ENCODE measurements at places on chromosomes 5 and 9.
A peak's percentile ranks its signal among the peaks of the same experiment; 100 is the strongest.

- no peak for DNase-seq
Measured at GRCh38 chr5:154410786-154411185, 35.0 kb upstream of the SAP30L start.

DNA sequence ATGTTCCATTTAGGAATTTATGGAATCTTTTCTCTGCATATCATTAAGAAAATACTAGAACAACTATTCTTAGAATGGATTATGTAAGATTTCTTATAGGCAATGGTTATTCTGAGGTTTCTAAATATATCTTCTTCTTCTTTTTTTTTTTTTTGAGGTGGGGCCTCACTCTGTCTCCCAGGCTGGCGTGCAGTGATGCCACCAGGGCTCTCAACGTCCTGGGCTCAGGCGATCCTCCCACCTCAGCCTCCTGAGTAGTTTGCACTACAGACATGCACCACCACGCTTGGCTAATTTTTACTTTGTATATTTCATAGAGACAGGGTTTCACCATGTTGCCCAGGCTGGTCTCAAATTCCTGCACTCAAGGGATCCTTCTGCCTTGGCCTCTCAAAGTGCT lies 137.2 kb downstream of the SREK1 start:
- no peak for DNase-seq

GRCh38 chr5:39405083-39405843 lies 19.5 kb downstream of the DAB2 start:
- no peak for DNase-seq

- peak; percentile 51 for DNase-seq
Measured at GRCh38 chr9:75265525-75265972, 177.2 kb downstream of the OSTF1 start.

- DNase-seq: no peak
Measured at GRCh38 chr5:61575103-61575502, 243.0 kb downstream of the ZSWIM6 start.

DNA sequence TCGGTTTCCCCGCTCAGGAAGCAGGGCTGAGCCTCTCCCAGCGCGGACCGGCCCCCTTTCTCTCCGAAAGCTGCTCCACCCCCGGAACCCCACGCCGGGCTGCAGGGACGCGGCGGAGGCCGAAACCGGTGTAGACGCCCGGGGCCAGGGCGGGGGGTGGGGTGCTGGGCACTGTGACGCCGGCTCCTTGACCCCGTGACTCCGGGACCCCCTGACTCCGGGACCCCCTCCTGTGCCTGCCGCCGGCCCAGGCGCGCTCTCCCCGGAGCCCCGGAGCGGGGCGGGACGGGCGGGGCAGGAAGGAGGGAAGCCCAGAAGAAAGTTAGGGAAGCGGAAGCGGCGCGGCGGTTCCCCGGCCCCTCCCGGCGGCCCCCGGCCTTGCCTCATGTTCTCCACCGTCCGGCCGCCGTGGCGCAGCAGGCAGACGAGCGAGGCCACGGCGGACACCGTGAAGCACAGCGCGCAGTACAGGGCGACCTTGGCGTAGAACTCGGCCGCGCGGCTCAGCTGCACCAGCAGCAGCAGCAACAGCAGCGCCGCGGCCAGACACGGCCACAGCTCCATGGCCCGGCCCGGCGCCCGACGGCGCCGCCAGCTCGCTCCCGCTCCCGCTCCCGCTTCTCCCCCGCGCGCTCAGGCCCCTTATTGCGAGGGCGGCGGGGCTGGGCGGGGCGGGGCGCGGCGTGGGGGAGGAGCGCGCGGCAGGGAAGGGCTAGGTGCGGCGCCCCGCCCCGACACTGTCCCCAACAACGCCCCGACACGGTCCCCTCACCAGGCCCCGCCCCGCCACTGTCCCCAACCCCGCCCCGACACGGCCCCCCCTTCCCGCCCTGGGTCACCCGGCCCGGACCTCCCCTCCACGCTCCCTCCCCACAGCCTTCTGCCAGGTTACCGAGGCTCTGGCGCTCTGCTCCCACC lies at the start of gene AGPAT2:
Gene AGPAT2 (minus strand): TSS at position 664 of the 918 bp plus-strand sequence. CDS start 100 bp downstream, at position 564.
- DNase-seq: peak; percentile 67

All from activated CD4-positive, alpha-beta T cell treated with anti-CD3 and anti-CD28 coated beads, Interleukin-2, amount 50 U/mL, for 16 hours (primary cell).